ENCODE measurements at places on chromosomes 7 and 10.

- DNase-seq = no peak
These were observed 167.8 kb upstream of the AUTS2 start for GRCh38 chr7:69430384-69431021.

- no peak for DNase-seq
These were observed 125.6 kb upstream of the PRPS1L1 start for GRCh38 chr7:18153183-18153748.

GRCh38 chr7:144050093-144050492 lies 1.3 kb downstream of the OR2A5 start:
- DNase-seq = no peak

GRCh38 chr7:518630-519483 lies 789 bp downstream of the PDGFA start:
- peak; percentile 57 for DNase-seq

DNA sequence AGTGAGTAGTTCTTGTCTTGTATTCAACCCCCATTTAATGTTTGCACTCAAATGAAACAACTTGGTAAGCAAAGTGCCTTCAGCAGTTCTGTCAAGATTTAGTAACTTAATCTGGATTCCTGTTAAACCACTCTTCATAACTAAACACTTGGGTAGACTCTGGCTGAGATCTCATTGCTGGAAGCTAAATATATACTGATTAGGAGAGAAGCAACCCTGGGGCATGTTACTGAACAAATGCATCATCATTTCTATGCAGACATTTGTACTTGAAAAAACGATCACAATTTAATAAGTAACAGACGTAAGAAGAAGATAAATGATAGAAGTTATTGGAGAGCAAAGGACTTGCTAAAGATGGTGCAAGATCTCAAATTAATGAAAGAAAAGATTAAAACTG lies 308.4 kb upstream of the POM121L12 start:
- DNase-seq = no peak

DNA sequence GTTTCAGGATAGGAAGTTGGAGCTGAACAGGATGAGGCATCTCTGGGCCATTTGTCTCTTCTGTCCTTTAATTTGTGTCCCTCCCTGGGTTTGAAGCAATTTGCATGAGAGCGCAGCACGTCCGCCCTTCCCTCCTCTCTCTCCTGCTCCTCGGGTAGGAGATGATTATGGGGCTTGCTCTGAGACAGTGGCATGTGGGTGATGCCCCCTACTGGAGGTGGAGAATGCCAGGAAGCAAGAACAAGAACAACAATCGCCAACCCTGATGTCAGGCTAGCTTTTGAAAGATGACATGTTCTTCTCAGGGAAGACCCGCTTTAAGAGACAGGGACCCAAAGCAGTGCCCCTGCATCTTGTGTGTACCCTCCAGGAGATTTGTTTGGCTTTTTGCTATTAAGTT lies 63.9 kb upstream of the LOXL4 start:
- DNase-seq = no peak

- no peak for DNase-seq
These were observed 1257.4 kb downstream of the GATA3 start for GRCh38 chr10:9311702-9312499.

DNA sequence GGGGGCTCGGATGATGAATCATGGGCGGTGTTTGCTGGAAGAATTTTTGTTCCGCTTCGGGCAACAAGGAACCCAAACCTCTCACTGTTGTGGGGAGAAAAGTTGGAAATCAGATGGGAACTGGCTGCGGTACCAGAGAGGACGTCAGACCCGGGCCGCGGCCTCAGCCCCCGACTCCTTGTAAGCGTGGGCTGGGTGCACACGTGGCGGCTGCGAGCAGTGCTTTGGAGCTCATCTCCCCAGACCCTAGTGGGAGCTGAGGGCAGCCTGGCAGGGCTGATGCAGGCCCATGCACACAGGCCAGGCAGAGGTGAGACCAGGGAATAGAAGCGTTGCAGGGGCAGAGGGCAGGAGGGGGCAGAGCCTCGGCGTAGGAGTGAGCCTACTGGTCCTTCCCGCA lies 136.5 kb downstream of the FAM53B start:
- DNase-seq = no peak

- DNase-seq = no peak
These were observed 122.6 kb downstream of the KCND2 start for GRCh38 chr7:120395526-120396019.

DNA sequence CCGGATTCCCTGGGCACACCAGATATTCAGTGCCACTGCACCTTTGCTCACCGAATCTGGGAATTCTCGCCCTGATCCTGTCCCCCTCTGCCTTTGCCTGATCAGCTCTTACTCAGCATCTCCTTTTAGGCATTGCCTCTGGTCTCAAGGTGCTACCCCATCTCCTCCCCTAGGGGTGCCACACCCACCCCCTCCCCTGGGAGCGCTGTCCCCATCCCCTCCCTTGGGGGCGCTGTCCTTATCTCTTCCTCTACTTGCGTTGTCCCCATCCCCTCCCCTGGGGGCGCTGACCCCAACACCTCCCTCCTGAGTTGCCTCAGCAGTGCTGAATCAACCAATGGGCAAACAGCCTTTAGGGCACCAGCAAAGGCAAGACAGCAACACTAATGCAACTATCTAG lies 686.9 kb upstream of the FOXK1 start:
- no peak for DNase-seq

DNA sequence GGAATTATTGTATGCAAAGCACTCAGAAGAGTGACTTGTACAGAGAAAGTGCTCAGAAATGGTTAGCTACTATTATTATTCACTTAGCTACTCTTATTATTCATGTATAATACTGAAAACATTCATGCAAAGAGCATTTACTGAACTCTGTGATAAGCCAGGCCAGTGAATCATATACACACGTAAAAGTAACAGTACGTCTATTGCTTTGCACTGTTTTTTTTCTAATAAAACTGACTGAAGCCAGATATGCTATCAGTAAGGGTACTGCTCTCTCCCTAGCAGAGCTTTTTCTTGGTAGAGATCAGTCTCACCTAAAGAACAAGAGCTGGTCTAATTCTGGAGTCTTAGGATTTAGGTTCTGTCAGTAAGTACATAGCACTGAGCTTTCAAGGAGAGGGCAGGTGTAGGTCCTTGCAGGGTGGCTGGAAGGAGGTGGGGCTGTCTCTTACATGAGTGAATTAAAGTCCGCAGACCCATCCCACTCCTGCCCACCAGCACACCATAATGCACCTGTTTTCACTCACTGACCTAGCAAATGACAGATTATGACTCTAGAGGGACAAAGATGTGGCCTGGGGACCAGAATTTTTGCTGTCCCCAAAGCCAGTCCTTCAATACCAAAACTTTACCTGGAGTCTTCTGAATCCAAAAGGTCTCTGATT lies 145.9 kb downstream of the ARID5B start:
- DNase-seq = no peak

- DNase-seq = no peak
These were observed 74.5 kb downstream of the DNAJC1 start for GRCh38 chr10:21929070-21929469.

DNA sequence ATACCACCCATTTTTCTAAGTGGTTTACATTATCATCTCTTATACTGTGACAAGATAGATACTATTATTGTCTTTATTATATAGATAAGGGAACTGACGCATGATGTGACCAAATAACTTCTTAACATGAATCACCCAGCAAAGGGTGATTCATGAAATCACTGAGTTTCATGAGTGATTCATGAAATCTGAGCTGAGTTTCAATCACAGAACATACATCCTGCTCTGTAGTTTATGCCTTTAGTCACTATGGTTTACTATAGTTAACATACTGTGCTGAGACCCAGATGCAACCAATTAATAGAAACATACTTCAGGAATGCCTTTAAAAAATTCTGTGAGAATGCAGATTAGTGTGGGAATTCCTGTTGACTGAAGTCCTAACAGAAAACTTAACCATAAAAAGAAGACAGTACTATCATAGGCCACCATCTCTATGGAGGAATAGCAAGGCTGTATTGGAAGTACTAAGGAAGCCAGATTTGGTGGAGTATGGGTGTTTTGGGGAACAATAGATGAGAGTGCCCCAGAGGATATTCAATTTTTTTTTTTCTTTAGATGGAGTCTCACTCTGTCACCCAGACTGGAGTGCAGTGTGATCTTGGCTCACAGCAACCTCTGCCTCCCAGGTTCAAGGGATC lies 43.1 kb upstream of the SEMA3A start:
- no peak for DNase-seq

DNA sequence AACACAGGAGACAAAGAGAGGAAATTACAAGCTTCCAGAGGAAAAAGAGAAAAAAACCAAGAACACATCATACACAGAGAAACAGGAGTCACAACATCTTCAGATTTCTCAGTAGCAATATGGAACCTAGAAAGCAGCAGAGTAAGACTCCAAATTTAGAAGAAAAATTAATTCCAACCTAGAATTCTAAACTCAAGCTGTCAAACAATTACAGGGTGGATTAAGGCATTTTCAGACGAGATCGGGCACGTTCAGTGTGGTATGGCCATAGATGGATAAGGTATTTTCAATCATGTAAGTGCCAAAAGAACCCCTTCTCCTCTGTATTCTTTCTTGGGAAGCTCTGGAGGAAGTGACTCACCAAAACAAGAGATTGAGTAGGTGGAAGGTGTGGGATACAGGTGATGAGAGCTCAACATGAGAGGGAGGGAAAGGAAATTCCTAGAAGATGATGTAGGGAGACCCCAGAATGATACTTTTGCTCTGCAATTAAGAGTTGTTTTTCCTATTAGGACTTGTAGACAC lies 51.6 kb downstream of the FAM204A start:
- DNase-seq = no peak

DNA sequence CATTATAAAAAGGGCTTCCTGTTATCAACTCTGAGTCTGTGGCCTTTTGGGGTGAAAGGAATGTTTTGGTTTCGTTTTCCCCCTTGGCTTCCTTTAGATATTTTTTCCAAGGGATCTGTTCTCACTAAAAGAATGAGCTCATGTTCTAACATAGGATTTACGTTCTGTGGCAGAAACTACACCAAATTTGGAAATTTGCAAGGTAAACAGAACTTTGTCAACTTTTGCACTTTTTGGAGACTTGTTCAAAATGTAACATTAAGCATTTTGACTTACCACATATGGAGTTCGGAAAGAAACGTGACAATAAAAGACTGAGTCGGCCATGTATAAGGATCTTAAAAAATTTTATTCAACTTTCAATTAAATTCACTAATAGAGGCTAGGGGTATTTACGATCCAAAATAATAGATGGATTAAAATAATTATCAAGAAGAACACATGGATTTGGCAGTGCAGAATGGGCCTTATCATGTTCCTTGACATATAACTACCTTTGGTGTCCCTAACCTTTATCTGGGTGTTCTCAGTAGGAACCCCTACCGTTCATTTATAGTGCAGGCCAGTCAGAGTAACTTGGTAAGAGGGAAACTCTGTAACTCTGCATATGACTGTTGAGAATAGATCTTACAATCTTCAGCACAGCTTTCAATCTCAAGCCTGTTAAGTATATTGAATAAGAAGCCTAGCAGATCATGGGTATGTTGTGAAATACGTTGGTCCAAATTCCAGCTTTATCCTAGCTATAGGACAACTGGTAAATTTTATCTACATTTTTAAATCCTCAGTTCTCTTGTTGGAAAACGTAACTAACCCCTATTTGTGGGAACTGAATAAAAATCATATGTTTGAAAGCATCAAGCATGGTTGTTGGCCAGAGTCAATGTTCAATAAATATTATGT lies 11.8 kb downstream of the CPED1 start:
- peak; percentile 55 for DNase-seq

DNA sequence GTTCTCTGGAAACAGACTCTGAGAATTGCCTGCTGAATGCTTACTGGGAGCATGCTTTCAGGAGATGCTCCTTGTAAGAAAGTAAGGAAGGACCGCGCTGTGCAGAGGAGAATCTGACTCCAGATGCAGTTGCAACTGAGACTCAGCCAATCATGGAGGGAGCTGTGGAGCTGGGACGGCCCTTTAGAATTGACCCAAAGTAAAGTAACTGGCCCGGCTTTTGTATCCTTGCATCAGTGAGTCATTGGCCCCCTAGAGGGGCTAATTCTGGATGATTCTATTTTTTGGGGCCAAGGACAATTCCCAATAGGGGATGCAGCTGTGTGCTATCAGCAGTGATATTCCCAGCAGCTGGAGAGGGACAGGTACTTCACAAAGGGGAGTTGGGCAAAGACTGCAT lies 170.4 kb downstream of the PTEN start:
- no peak for DNase-seq

GRCh38 chr7:41037691-41038090 lies 665.2 kb downstream of the INHBA start:
- no peak for DNase-seq

- no peak for DNase-seq
These were observed 31.4 kb downstream of the C10orf90 start for GRCh38 chr10:126639084-126639483.

- no peak for DNase-seq
These were observed 151.5 kb downstream of the DNAJB6 start for GRCh38 chr7:157488281-157488680.

DNA sequence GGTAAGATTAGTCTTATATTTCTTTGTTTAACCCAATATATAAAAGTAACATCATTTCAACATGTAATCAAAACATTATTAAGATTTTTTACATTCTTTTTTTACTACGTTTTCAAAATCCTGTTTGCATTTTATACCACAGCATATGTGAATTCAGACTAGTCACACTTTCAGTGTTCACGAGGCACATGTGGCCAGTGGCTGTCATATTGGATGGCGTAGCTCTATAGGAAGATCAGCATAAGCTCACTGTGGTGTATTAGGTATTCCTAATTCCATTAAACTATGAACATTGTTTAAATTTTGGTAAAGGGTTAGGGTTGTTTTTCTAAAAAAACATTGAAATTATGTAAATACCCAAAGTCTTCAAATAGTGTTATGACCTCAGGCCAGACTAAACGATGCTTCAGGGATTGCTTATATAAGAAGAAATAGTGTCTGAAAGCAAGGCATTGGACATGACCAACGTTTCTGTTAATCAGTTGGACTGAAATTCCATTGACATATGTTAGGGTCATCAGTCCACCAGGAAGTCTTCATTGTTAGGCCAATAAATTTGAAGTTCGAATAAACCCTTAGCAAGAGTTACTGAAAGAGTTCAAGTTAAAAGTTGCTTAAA lies 97.0 kb downstream of the BICC1 start:
- no peak for DNase-seq

DNA sequence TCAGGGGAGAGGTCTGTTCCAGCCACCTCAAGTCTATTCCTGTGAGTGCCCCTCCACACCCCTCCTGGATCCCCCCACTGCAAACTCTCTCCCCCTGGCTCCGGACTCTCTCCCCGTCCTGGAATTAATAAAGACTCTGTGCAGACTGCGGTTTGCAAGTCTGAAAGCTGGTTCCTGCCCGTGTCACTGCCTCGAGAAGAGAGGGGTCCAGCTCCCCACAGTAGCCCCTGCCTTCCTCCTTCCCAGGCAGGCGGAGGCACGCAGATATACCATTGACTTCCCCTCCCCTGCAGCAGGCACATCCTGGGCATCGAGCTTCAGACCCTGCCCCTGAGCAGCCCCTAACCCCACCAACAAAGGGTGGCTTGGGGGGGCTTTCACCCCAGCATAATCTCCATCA lies 2.2 kb upstream of the ELN start:
- DNase-seq = no peak

All from dermis microvascular lymphatic vessel endothelial cell (primary cell).